Hematopoietic multipotent progenitor cell (in vitro differentiated cells): ENCODE measurements at places on chromosomes 11 and 22.
A peak's percentile ranks its signal among the peaks of the same experiment; 100 is the strongest.

GRCh38 chr11:61281581-61282250 lies 13.4 kb downstream of the VWCE start:
- DNase-seq: peak; percentile 15

- no peak for DNase-seq
Measured at GRCh38 chr11:121522043-121522941, 69.5 kb upstream of the SORL1-AS1 start.

DNA sequence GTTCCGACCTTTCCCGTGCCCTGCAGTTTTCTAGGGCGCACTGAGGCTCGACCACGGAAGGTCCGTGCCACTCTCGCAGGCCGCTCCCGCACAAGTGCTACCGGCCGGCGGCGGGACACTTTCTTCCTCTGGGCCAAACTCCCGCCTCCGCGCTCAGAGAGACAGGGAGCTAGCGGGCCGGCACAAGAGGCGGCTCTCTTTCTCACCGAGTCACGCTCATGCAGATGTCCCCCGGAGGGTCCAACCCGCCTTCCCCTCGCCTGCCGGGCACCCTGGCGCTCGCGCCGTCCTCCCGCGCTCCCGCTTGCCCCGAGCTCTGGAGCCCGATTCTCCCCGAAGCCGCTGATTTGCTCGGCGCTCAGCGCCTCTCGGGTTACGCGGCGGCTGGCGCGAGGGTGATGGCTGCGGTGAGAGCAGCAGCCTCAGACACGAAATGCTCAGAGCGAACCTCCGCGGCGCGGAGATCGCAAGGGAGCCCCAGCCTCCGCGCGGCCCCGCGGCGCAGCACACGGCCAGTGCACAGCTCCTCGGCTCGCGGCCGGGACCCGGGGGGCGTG lies 1.0 kb downstream of the LMO1 start:
- DNase-seq: no peak

DNA sequence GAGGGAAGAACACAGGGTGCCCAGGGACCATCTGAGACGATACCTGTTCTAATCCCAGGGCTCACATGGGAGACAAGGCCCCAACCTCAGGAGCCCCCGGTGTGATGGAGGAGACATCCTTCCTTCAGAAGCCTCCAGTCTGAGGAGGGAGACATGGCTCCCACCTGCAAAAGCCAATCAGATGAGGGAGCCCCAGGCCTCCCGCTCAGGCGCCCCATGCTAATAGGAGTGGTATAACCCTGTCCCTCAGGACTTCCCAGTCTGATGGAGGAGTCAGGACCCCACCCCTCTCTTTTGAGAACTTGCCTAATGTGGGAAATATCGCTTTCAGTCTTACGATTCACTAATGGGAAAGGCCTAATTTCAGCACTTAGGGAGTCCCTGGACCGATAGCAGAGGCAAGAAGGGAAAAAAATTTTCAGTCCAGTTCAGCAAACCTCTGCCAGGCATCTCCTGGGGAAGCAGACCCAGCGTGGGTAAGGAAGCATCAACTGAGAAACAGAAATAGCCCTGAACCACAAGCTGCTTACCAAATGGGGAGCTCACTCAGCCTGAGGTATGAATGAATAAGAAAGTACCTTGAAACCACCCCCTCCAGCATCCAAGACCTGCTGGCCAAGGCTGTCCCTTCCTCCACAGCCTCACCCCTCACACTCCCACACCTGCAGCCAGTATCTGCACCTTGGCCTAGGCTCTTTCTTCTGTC lies 5.9 kb downstream of the ARRB1 start:
- no peak for DNase-seq

GRCh38 chr11:34446386-34446785 lies 7.7 kb downstream of the CAT start:
- no peak for DNase-seq

- DNase-seq: no peak
Measured at GRCh38 chr11:77557553-77557952, 32.2 kb upstream of the AQP11 start.

DNA sequence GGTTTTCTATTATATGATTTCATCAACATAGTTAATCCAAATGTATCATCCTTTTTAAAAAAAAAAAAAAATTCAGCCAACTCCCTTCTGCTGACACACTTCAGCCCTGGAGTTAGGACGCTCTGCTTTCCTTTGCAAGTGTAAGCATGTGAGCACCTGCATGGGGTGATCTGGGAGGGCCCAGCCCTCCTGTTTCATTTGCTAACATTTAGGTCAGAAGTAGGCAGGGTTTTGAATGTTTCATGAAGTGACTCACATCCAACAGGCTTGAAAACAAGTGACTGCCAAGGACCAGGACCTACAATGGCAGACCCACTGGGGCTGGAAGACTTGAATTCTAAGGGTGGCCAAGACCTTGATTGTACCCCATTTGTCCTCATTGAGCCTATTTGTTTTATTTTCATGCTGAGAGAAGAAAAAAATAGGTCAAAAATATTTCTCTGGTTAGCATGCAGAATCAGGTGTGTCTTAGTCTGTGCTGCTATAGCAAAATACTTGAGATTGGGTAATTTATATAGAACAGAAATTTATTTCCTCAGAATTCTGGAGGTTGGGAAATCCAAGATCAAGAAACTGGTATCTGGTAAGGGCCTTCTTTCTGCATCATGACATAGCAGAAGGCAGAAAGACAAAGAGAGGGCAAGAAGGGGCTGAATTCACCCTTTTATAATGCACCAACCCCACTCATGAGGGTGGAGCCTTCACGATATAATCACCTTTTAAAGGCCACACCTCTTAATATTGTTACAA lies 137.6 kb downstream of the CD44 start:
- DNase-seq: no peak

GRCh38 chr22:36455571-36456463 lies 25.6 kb downstream of the TXN2 start:
- DNase-seq: no peak

DNA sequence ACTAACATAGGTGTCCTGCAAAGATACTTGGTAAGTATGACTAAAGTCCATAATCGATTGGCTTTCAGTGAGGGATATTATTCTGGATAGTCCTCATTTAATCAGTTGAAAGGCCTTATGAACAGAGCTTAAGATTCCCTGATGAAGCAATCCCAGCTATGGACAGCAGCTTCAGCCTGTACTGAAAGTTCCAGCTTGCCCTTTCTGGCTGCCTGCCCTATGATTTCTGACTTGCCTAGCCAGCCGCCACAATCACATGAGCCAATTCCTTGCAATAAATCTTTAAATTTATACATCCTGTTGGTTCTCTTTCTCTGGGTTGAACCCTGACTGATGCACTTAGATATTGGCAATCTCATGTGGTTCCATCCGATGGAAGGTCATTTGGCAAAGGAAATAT lies 759.0 kb upstream of the API5 start:
- DNase-seq: no peak

DNA sequence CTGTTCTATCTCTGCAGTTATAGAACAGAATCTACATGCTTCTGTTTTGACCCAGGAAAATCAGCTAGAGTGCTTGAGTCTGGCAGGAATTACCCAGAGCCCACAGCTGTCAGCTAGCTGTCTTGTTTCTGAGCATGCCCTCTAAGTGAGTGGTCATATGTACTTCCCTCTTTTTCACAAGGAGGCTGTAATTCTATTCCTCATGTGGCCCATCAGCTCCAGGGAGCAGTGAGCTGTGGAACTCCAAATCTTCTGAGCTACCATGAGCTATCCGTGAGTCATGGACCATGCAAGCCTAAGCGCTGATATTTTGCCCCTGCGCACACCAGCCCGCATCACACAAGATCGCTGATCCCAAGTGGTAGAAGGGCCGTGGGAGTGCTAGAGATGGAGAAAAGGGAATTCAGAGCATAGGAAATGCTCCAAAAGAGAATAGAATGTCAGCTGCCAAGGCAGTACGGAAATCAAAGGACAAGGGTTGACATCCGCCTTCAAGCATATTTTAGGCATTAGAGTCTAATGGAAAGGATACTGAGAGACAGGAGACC lies 5.4 kb downstream of the FJX1 start:
- no peak for DNase-seq
